ENCODE measurements at places on chromosomes 11 and 22. TPM values are rescaled to one million over a fixed set of nuclear protein-coding genes. Genes with fewer than 3 reads are reported as not detected.

The GGT5 gene
- total RNA-seq: 0.22 TPM

The C11orf52 gene
- not detected for total RNA-seq

The C22orf15 gene
- total RNA-seq: 0.41 TPM

The SYT7 gene
- not detected for total RNA-seq

The HEPHL1 gene
- total RNA-seq: not detected
